ENCODE measurements at places on chromosomes 16 and 17.

DNA sequence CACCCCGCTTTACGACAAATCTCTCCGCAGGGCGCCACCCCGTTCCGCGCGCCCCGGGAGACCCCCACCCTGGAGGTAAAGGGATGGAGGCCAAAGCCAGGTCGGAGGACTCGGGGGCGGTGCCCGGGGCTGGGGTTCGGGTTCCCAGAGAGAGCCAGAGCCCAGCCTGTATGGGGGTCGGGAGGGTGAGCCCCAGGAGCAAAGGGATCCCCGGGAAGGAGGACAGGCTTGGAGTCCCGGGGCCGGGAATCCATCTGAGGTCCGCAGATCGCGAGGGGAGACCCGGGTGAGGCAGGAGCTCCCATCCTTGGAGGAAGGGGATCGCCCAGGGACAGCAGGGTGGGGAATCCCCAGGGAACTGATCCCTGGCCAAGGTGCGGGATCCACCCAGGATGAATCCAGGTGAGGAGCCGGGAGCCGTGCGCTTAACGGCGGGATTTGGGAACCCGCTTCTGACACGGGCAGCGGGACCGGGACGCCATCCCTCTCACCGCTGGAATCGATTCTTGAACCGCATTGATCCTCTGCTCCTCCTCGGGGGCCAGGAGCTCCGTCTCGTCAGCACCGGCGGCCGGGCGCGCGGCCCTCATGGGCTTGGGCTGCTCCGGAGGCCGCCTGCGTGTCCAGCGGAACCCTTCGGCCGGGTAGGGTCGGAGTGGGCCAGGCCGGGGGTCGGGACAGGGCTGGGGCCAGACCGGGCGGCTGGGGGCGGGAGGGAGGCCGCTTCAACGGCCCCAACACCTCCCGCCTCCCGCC, at the start of gene MMD:
Gene MMD, minus strand, starts transcription at position 657 of the 756 bp plus-strand sequence. Its CDS starts 140 bp downstream, at position 517.
- peak; percentile 41 for DNase-seq

GRCh38 chr16:66272461-66272860, 94.0 kb upstream of the CDH5 start:
- DNase-seq = no peak

DNA sequence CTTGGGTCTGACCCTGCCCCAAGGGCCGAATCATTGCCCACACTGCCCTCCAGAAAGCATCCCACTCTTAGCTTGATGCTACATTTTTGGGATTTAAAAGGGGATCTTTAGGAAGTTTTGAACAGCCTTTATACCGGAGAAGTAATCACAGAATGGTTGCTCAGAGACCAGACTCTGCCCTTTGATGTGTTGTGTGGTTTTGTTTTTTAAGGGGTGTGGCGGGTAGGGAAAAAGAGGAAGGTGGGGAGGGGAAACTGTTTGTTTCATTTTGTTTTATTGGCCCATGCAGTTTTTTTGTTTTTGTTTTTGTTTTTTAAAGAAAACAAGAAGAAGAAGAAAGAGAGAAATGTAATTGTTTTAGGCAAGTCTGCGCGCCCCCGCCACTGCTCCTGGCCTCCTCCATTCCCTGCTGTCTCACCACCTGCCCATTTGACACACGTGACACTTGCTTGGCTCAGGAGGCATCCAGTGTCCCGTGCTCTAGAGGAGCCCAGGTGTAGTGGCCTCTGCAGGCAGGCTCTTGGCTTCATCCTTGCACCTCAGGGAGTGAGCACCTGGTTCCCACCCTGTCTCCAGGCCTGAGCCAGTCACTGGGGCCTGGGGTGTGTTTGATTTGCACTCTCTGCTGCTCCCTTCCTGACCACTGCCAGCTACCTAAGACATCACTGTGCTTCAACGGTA, 35.7 kb downstream of the GNAO1 start:
- peak; percentile 69 for DNase-seq

DNA sequence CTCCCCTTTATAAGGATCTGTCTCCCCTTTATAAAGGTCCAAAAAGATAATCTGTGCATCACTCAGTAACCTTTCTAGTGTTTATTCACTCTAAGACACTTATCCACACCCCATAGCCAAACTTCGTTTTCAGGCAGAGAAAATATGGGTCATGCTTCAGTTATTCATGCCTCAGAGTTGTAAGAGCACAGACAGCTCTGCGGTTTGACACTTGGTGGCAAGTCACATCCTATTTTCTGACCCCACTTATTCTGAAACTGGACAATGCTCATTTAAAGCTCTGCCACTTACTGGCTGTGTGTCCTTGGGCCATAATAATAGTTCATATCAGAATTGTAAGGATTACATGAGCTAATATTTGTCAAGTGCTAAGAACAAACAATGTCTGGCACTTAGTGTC, 2.0 kb upstream of the KRTAP2-1 start:
- no peak for DNase-seq

DNA sequence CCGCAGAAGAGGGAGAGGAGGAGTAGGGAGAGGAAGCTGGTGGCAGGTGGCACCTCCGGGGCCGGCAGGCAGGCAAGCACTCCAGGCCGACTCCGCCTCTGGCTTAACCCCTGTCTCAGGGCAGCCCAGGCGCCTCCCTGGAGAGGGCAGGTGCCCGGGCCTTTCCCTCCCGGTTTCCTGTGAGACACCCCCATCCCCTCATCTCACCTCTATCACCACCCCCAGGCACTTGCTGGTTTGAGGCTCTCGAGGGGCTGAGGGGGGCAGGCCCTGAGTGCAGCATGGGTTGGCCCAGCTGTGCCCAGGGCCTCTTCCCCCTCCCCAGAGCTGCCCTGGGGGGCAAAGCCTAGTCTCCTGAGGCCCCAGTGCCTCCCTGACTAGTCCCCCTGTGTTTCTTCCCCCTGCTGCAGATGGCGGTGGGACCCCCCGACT, 6.0 kb downstream of the DOC2A start:
- no peak for DNase-seq

DNA sequence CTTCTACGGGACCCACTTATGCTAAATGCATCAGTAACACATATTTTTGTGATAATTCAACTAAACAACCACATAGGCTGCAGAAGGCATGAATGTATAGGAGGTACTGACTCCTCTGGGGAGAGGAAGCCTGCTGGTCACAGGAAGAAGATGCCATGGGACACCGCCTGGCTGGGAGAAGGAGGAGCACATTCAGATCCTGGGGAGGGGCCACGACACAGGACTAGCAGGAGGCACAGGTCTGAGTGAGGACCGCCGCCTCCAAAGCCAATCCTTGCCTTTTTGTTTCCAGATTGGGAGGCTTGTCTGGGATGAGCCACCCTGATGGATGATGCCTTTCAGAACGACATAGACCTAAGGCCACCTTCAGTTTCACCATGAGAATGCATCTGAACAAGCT, 34.6 kb downstream of the MBTPS1 start:
- DNase-seq = no peak

DNA sequence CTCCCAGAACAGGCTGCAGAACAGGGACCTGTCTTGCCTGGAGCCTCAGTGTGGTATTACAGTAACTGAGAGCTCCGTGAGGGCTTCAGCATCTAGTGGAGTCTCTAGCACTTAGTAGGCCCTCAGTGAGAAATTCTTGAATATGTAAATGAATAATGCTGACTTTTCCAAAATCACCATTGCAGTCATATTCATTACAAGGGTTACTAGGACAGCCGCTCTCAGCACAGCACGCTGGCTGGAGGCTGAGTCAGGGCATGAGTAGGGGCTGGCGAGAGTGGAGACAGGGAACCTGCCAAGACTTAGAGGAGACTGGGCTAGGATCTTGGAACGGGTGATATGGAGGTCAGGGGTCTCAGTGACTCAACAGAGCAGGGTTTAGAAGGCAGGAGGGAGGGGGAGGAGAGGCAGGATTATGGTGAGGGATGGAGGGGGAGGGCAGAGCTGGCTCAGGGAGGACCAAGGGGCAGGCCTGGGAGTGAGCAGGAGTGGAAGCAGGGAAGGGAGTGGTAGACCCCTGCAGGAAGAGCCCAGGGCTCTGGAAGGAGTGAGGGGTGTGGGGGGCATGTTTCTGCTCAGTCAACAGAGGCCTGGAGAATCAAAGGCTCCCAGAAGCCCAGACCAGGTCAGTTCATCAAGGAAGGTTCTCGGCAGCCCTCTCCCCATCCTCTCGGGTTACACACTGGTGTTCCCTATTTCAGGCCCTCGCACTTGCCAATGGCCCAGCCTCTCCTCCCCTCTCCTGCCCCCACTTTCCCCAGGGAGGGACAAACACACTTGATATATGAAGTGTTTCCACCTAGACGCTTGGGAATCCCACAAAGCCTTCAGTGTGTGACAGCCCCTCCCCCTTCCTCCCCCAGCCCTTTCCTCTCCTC, 42.3 kb downstream of the FZD2 start:
- no peak for DNase-seq

DNA sequence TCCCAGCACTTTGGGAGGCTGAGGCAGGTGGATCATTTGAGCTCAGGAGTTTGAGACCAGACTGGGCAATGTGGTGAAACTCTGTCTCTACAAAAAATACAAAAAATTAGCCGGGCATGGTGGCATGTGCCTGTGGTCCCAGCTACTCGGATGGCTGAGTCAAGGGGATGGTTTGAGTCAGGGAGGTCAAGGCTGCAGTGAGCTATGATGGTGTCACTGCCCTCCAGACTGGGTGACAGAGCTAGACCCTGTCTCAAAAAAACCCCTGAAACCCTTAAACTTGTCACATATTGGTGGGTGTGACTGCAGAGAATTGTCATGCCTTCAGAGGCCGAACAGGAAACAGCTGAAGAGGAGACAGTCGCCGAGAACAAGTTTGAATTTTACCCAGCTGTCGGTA, 13.4 kb downstream of the RPTOR start:
- no peak for DNase-seq

DNA sequence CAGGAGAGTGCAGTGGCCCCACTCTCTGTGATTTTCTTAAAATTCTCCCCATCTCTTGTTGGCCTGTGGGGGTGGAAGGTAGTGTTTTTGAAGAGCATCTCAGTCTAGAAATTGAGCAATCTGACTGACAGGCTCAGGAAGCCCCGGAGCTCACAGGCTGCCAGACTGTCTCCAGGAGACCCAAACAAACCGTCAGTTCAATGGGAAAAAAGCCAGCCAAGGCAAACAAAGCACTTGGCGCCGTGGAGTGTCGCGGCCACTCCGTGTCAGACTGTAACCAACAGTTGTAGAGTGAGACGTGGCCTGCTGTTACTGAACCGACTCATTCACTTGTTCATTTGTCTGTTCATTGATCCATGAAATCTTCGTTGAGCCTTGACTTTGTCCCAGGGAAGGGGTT, 33.7 kb downstream of the RGS9 start:
- peak; percentile 8 for DNase-seq

- no peak for DNase-seq
Observed at GRCh38 chr16:77191259-77191969, 424 bp downstream of the MON1B start.

DNA sequence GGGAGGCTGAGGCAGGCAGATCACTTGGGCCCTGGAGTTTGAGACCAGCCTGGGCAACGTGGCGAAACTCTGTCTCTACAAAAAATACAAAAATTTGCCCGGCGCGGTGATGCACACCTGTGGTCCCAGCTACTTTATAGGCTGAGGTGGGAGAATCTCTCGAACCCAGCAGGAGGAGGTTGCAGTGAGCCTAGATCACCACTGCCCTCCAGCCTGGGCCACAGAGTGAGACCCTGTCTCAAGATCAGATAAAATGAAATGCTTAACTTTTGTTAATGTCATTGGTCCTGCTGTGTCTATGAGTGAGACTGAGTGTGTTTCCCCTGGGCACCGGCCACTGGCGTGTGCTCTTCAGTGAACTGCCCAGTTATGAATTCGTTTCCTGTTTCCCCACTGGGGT, 10.5 kb downstream of the FAM234A start:
- no peak for DNase-seq

DNA sequence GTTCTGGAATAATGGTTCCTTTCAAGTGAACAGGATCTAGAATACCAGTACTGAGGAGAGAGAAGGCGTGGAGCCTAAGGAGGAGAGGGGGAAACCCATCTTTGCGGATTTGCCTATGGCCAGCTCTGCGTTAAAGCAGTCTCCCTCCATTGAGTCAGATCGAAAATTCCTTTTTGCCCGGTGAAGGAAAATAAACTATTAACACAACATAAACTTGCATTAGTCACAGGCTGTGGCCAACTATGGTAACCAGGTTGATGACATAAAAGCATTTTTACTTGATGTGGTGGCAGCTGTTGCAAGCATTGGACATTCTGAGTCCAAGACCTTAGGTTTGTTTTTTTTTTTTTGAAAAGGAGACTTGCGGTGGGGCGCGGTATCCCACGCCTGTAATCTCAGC, 8.9 kb downstream of the LDAF1 start:
- no peak for DNase-seq

- DNase-seq = no peak
Observed at GRCh38 chr16:49021136-49021535, 260.5 kb downstream of the CBLN1 start.

DNA sequence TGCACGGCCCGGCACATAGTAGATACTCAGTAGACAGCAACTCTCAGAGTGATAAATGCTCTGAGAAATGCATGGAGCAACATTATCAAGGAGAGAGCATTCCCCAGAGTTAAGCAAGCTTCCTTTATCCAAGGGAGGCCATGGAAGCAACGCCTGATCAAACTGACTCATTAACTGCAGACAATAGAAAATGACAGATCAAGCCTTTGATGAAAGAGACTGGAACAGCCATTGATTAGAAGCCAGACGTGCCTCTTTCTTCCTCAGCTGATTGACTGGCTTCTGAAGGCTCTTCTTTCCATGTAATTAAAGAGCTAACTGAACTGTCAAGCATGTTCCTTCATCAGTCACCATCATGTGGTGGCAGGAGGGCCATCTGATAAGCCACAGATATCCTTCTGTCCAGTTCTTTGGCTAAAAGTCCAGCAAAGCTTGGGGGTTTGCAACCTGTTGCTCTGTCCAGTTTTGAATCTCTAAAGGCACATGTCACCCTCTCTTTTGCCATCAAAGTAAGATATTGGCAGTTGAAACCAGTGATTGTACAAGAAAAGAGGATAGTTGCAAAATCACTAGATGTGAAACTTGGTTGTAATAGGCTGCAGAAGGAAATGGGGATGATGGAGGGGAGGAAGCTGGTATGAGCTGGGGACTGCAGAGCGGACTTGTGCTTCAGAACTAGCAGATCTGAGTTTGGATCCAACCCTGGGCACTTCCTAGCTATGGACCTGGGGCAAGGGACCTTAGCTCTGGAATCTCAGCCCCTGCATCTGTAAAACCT, 188.0 kb downstream of the HAPSTR1 start:
- no peak for DNase-seq

DNA sequence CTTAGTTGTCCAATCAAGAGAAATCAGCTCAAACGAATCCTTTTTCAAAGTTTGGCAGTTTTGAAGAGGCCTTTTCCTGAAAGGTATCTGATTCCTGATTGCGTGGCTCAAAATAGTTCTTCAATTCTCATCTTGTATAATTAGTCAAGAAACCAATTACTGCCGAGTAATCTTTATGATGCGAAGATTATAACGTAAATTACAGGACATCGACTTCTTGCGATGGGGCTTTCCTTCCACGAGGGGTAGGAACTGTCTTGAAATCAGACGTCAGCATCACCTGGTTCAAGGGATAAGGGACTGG, 644 bp upstream of the ARL2BP start:
- DNase-seq = no peak

GRCh38 chr17:44293509-44294226, 14.7 kb upstream of the RUNDC3A start:
- DNase-seq = no peak

Measured in NCI-H2171 (cell line).